Left kidney (tissue), 8 donors: ENCODE measurements at places on chromosomes 2 and 18.

GRCh38 chr2:227401550-227401949 is 13.8 kb upstream of the SCYGR1 start:
- DNase-seq: no peak

DNA sequence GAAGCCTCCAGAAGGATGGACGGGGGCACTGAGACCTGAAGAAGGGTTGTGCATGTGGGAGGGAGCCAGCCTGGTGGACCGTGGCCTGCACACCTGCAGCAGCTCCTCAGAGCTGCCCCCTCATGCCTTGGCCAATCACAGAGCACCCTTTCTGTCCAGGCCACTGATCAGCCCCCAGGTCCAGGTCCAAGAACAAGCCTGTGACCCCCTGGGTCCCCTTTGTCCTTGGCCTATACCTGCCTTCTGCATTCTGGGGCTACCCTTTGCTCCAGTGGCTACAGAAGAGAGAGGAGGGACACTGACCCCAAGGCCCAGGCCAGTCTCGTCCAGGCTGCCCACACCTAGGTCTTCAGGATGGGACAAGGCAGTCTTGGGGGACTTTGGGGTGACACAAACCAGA is 62.2 kb downstream of the AGAP1 start:
- DNase-seq: no peak

DNA sequence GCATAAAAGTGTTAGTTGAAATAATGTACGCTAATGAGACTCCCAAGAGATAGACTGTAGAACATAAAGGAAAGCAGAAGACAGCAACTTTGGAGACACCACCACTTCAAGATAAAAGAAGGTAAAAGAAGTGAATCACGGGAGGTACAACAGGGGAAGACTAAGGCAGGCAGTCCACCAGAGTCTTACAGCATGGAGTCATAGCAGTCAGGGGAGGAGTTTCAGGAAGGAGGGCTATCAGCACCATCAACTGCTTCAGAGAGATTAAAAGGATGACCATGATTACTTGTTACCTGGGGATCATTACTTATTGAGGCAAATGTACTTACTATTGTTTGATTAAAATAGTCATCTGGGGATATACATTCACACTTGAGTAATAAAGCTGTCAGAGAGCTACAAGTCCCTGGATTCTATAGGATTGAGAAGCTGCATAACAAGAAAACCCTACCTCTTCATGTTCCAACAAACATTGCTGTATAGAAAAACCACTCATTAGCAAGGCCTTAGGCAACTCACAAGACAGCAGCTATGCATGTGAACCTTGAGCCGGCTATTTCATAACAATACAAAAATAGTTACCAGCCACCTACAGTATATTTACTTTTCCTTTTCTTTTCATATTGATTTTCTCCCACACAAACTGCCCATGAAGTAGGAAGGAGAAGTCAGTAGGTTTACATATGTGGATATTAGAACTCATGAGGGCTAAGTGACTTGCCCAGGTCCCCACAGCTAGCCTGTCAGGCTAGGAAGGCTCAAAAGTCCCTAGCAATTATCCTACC is 101.7 kb downstream of the PDE11A start:
- no peak for DNase-seq

DNA sequence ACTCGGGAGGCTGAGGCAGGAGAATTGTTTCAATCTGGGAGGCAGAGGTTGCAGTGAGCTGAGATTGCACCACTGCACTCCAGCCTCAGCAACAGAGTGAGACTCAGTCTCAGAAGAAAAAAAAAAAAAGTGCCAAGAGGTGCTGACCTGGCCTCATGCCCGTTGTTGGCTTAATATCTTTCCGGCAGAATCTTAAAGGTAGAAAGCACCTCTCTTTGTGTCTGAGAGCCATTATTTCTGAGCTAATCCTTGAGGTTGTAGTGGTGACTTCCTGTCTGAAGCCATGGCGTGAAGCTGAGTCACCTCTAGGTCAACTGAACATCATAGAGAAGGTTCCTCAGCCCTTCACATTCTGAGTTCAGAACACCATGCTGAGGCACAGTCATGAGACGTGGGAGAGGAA is 60.4 kb downstream of the WDSUB1 start:
- no peak for DNase-seq

- no peak for DNase-seq
Observed at GRCh38 chr2:187939180-187939579, 352.5 kb upstream of the GULP1 start.

GRCh38 chr18:13264091-13265007 is 45.8 kb downstream of the LDLRAD4 start:
- DNase-seq: no peak

DNA sequence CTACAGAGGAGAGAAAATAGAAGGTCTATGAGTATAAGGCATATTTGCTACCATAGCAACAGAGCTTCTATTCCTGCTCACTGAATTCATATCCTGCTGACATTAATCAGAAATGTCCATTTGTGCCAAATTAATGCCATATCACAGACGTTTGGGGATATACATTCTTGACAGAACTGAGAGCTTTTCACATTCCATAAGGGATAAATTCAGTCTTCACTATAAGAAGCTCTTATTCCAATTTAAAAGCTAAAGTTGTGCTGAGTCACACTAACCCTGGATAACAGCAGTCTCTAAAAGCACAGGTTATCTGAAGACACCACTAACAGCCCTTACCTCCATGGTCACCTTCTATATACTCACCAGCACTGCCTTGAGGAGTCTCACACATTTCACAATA is 178.1 kb downstream of the RAB3GAP1 start:
- DNase-seq: no peak
